ENCODE measurements at places on chromosomes 1 and 21.

DNA sequence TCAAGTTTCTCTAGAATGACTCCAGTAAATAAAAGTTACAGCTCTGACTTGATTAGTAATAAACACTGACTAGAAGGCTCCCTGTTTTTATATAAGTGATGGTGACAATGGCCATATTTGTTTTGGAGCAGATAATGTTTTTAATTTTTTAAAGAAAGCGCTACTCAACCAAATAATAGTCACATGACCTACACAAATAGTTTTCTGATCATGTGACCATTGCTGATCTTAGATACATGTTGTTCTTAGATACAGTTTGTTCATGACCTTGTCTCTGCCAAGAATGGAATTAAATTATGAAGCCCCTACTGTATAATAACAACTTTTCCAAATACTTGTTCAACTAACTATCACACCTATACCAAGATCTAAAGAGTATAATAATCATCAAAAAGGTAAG, 22.3 kb upstream of the CLDN8 start:
- DNase-seq = no peak

DNA sequence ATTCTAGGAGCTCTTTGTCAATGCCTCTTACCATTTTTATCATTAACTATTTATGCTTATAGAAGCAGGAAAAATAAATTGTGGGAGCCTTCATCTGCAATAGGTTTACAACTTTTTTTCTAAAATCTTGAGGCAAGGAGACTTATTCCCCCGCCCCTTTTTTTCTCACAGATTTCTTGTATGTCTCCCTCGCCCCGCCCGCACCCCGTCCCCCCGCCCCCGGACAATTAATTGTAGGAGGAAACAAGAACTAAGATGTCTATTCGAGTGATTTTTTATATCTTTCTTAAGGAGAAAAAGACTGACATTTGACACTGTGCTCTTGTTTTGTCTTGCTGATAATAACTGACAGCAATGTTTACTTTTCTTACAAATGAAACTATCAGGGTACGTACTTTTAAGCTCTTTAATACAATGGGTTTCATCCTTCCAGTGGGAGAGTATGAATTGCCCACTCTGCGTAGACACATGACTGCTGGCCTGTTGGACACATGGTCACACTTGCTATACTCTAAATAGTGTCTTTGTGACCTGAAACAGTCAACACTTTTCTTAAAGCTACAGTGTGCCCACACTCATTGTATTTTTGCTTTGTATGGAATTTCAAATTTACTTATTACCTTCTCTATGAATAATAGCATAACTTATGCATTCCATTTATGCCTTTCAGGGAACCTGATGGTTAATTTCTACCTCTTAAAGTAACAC, 1.5 kb upstream of the IVNS1ABP start:
- DNase-seq = no peak

GRCh38 chr1:164575356-164575886, 16.4 kb downstream of the PBX1 start:
- DNase-seq = no peak

- no peak for DNase-seq
Measured at GRCh38 chr1:236602171-236602570, 2.1 kb downstream of the HEATR1 start.

DNA sequence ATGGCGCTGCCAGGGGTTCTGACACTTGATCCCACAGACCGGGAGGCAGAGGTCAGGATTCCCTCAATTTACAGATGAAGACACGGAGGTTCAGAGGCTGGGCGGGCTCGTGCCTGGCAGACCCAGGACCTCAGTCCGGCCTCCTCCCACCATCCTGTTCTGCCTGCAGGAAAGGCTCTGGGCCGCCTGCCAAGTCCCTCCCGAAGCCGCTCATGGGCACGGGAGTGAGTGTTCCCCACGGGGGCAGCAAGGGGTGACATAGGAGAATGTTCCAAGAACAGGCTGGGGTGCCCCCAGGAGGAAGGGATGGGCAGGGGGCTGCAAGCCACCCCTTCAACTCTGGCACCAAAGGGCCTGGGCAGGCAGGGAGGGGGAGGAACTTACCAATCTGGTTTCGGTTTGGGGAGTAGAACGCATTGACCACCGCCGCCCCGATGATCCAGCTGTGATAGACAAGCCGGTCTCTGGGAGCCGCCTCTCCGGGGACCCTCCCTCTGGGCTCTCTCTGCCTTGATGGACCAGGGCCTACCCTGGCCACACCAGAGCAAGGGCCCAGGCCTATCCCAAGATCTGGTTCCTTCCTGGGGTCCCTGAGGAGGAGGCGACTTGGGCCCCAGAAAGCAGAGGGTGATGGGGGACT, 7.5 kb downstream of the PRXL2B start:
- peak; percentile 46 for DNase-seq

GRCh38 chr1:204268101-204268500, 54.3 kb upstream of the GOLT1A start:
- DNase-seq = no peak

- DNase-seq = no peak
Measured at GRCh38 chr1:205326812-205327466, 5.4 kb upstream of the NUAK2 start.

- DNase-seq = no peak
Measured at GRCh38 chr1:16249596-16250241, 12.7 kb upstream of the CPLANE2 start.
